Fibroblast of the conjunctiva (primary cell): ENCODE measurements at places on chromosomes 3 and 15.

GRCh38 chr15:50107591-50108408 is 11.2 kb downstream of the ATP8B4 start:
- no peak for DNase-seq

GRCh38 chr3:14892226-14892625 is 55.2 kb upstream of the NR2C2 start:
- DNase-seq, result no peak

- no peak for DNase-seq
These were observed 27.8 kb downstream of the CHP1 start for GRCh38 chr15:41258750-41259471.

- no peak for DNase-seq
These were observed 4.1 kb downstream of the ZNF717 start for GRCh38 chr3:75781079-75781745.

DNA sequence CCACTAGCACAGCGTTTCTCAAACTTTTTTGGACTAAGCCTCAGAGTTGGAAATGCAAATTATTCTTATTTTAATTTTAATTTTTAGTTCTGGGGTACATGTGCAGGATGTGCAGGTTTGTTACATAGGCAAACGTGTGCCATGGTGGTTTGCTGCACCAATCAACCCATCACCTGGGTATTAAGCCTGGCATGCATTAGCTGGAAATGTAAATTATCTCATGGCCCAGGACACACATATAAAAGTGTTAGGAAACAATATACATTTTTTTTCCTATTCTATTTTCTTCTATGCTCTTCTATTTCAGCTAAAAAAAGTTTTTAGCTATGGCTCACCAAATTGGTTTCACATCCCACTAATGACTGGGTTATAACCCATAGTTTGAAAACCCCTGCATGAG is 73.3 kb upstream of the LRIG1 start:
- DNase-seq, result no peak

DNA sequence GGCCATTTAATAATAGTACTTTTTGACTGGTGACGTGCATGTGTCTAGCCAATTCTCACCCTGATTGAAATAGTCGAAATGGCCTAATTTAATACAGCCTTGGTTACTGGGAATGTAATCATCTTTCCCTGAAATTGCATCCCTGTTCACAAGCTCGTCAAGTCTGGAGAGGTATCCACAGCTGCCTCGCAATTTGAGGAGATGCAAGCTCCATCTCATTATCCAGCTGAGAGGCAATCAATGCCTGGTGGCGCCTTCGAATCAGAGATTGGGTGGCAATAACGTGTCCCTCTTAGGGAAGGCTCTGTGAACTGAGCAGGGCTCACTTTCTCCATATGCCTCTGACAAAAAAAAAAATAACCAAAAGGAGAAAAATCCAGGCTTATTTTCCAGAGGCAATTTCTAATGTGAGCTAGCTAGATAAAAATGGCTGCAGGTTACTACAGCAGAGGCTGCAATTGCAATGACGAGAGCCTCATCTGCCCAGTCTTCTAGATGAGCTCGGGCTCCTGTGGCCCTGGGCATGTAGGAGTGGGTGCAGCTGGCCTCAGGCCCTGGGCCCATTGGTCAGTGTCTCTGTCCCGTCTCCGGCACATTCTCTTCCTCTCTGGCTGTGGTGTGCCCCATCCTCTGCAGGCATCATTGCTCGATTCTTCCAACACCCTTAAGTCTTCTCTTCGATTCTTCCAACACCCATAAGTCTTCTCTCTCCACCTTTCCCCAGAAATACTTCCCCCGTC is 487.5 kb downstream of the GABRG3 start:
- DNase-seq, result no peak

DNA sequence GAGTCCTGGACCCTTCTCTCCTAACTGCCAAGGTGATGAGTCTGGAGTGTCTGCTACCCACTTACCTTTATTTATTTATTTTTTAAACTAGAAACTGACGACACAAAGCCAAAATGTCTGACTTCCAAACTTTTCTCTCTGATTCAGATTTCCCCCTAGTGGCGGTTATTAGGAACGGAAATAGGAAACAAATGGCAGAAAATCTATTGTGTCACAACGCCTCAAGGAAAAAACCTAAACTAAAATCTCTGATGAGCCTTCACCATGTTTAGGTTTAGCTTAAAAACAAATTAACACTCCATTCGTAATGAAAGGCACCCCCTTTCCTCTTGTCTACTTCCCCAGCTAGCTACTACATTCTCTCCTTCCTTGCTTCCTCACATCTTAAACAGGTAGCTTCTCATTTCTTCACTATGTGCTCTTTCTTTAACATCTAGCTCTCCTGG is 94.0 kb upstream of the MEX3B start:
- DNase-seq, result peak; percentile 37

- DNase-seq, result no peak
These were observed 51.5 kb downstream of the BDH1 start for GRCh38 chr3:197504229-197504628.

GRCh38 chr3:61181874-61182273 is 69.4 kb downstream of the FHIT start:
- DNase-seq, result peak; percentile 67

GRCh38 chr3:56997675-56998074 is 62.8 kb upstream of the SPATA12 start:
- no peak for DNase-seq

GRCh38 chr3:126270145-126270811 is 86.9 kb downstream of the KLF15 start:
- no peak for DNase-seq

DNA sequence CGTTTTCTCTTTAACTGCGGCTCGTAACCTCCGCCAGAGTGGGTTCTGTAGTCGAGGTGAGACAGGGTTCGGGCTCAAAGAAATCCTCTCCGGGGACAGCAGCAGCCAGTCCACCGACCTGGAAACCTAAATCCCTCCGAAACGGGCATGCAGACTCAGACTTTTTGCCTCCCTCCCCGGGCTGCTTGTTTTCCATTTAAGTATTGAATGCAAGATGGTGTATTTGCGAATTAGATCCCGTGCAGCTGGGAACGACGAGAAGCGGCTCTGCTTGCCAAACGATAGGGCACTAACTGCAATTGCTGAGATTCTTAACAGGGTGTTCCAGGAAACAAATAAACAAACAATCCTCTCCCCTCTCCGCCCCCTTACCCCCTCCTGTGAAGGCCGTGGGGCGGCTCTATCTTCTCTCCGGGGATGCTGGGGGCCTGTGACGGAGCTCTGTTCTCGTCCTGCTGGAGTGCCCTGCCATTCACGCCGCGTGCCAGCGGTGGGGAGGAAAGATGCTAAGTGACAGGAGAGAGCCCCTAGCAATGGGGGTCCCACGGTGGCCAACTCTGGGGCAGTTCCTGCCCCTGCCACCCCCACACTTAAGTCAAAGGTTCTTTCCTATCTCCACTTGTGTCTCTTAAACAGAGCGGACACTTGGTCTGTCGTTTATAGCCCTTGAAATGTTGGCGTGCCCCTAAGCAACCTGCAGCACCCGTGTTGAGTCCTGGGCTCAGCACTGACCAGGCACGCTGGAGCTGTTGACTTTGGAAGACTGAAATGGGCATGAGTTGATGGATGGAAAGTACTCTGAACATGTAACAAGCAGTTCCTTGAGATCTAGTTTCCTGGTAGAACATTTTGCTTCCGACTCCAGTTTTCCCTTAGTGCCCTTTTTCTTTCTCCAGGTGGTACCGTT is 1.3 kb upstream of the ETV5 start:
- no peak for DNase-seq

DNA sequence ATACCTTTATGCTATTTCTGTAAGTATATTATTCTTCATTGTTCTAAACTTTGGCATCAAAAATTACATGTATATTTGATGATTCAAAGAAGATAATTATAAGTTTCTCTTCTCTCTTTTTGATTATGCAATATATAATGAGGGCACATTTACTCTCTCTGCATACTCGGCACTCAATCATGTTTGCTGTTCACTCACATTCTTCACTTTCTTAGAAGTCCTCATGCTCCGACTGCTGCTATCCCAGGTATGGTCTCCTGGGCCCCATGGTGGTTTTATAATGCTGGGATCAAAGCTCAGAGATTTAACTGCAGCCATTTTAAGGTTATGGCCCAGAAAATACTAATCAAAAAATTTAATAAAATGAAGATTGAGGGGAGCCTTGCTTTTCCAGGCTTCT is 529.7 kb upstream of the IL12A start:
- no peak for DNase-seq

DNA sequence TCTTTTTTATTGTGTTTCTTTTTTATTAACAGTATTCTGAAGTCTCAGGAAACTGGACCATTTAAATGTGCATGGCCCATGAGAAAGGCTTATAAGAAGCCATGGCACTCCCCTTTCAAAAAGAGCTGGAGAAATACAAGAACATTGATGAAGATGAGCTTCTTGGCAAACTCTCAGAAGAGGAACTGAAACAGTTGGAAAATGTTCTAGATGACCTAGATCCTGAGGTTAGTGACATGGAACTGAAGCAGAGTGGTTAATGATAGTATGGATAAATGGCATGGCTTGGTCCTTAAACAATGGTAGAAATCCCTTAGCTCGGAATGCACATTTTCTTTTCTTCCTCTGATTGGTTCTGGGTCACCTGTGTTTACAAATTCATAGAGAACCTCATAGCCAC is 14.9 kb downstream of the TMOD2 start:
- DNase-seq, result no peak

DNA sequence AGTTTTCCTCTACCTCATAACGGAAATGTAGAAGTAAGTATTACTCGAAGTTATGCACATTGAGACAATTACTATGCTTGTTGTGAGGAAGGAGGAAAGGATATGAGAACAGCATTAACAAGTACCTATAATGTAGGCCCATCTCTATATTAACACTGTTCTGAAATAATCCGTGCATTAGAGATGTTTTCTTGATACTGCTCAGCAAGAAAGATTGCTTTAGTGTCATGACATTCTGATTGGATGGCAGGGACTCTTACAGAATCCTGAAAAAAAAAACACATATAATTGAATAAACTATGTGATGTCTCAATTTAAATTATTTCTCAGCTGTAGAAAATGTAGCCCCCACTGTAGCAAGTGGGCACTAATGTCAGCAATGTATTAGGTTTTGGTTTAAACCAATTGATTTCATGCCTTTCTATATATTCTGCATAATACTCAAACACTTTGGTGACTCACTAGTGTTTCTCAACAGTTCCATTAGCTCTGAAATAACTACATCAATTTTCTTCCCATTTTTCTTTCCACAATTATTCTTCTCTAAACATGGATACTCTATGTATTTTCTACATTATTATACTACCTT is 598.3 kb upstream of the BCHE start:
- no peak for DNase-seq

DNA sequence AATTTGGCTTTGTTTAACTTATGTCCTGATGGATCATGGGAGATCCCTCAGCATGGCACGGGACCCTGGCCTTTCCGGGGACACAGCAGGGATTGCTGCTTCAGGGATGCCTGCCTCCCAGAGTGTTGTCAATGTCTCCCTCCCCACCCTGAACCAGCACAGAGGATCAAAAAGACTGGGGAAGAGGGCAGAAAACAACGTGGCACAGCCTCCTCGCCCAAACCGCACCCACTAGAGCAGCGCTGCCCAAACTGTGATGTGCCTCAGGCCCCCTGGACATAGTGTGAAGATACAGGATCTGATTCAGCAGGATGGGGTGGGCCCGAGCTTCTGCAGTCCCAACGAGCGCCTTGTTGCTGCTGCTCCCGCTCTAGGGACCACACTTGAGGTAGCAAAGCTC is 34.5 kb downstream of the SLC6A20 start:
- DNase-seq, result no peak

GRCh38 chr15:60905587-60905986 is 323.5 kb downstream of the RORA start:
- DNase-seq, result no peak

GRCh38 chr3:188319569-188319968 is 165.6 kb downstream of the LPP start:
- DNase-seq, result no peak

GRCh38 chr3:41011854-41012253 is 187.5 kb upstream of the CTNNB1 start:
- no peak for DNase-seq

DNA sequence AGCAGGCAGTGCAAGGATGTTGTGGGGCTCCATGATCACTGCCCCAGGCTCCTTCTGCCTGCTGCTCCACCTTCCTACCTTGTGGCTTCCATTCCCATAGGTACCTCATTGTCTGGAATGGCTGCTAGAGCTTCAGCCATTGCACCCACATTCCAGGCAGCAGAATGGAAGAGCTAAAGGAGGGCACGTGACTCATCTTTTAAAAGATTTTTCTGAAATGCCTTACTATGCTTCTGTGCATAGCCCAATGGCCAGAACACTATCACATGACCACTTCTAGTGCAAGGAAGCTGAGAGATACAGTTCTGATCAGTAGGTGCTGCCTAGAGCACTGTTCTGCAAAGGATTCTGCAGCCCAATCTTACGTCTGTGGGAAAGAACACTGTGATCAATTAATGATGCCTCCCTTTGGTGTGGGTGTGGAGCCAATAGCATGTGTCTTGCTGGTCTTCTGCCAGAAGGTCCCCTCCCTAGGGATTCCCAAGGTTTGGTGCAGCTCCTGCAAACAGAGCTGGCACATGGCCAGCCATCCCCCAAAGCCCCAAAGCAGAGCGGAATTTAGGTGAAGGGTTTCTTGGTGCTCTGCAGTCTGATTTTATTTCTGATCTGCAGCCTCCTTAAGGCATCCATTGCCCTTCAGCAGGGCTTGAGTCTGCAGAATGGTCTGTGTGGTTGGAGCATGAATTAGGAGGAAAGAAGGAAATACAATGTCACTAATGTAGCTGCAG is 34.4 kb downstream of the SPSB4 start:
- DNase-seq, result no peak

DNA sequence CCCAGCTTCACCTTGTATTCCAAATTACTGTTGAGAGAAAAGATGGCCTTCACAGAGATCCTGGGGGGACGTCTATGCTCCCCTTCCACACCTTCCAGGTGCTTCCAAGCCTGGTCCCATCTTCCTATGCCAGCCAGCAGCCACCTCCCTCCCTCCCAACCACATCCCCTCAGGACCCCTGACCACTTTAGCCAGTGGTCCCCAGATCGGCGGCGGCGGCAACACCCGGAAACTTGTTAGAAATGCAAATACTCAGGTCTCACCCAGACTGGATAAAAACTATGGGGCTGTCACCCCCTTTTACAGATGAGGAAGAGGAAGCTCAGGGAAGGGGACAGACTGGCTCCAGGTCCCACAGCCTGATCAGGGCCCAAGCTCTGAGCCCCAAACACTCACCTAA is 38.0 kb upstream of the PRSS50 start:
- no peak for DNase-seq

DNA sequence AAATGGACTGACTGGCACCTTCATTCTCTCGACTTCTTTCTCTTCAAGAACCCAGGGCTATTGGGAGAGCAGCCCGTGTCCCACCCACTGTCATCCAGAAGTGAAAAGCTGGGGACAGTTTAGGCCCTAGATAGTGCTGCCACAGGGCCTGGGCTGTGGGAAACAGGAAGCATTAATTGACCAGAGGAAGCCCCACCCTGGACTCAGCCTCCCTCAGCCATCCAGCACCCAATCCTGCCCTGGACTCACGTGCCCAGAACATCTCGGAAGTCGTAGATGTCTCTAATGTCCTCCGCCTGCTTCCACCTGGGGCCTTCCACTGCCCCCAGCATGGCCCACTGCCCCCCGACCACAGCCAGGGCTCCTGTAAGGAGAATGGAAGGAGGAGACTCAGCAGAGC is 2.3 kb downstream of the CAMK1 start:
- DNase-seq, result no peak
